Activated T-helper 2 cell treated with anti-CD3 and anti-CD28 coated beads, Interferon-gamma antibody, Interleukin-2, Interleukin-4, amounts not matched to agents 10 μg/mL and 5 μg/mL and 100 μg/mL, durations not matched to agents 14 hours and 24 hours and 36 hours (primary cell): ENCODE measurements at places on chromosomes 1 and 21. TPM values are rescaled to one million over a fixed set of nuclear protein-coding genes. Genes with fewer than 3 reads are reported as not detected.

DNA sequence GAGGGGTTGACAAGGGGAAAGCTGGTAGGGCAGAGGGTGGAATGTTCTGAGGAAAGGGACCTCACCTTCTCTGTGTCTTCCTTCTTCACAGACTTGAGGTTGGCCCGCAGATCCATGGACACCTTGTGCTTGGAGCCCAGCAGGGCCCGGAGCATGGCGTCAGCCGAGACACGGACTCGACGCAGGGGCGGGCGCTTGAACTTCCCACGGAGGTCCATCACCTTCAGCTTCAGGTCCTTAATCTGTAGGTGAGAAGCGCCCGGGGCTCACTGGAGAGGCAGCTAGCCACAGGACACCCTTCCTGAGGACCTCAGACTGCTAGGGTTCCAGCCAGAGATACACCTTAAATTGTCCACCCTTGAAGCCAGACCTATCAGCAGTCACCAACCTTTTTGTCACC lies 10.2 kb downstream of the TNNI1 start:
- no peak overlapping the region for H3K4me3 ChIP-seq
- H3K27ac ChIP-seq: no peak overlapping the region
- no peaks in the 10 kb centered on the region for H3K4me1 ChIP-seq
- H3K27me3 ChIP-seq: peaks cover 2% of the 10 kb centered on the region

DNA sequence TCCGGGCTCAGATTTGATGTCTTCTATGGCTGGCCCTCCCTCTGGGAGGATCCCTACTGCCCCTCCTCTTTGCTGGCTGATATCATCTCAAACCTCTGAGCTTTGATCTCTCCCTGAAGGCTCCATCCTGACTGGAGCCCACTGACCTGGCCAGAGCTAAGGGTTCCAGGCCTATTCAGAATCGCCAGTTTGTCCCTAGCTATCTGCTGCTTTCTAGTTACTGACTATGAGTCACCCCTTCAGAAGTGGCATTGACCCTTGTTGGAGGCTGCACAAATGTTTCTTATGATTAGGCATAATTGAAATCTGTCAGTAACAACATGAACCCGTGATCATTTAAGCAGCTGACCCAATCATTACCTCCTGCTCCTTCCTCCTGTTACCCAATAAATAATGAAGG lies 87.1 kb downstream of the ABCA4 start:
- DNase-seq: no peak
- no peaks in the 10 kb centered on the region for H3K36me3 ChIP-seq
- no peak overlapping the region for H3K4me3 ChIP-seq
- H3K27me3 ChIP-seq: peaks cover 21% of the 10 kb centered on the region
- H3K27ac ChIP-seq: no peak overlapping the region

DNA sequence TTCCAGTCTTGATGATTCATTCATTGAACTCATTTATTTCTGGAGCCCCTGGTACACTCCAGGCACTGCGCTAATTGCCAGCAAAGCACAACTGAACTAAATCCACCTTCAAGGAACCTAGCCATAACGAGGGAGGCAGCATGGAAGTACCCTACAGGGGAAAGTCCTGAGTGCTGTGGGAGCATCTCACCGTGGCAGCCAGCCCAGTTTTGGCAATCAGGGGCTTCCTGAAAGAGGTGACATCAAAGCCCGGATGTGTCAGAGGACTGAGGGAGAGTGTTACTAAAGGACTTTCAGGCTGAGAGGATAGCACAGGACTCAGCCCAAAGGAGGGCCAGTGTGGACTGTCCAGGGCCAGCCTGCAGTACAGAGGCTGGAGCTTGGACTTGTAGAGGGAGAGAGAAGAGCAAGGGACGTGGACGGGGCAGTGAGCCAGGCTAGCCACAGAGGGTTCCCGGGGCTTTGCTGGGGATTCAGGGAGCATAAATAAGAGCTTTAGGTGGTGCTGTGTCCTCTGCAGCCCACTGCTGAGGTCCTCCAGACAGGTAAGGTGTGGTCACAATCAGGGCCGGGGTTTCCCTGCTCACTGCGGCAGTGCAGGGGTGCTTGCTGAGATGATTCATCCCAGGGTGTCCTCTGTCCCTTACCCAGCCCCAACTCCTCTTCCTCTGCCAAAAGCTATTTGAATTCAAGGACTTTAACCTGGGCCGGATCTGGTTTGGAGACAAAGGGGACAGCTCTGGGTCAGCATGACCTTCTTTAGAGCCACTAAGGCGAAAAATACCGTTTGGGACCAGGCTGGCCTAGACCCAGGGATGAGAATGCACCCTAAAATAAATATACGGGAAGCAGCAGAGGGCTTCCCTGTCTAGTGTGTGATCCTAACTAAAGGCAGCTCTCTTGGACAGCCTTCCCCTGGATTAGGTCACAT lies 128.3 kb downstream of the EDEM3 start:
- no peaks in the 10 kb centered on the region for H3K27me3 ChIP-seq
- H3K4me3 ChIP-seq: no peak overlapping the region
- H3K36me3 ChIP-seq: no peaks in the 10 kb centered on the region
- no peak overlapping the region for H3K27ac ChIP-seq
- H3K4me1 ChIP-seq: no peaks in the 10 kb centered on the region

GRCh38 chr1:246921481-246921880 lies 10.3 kb downstream of the AHCTF1 start:
- H3K4me3 ChIP-seq: no peak overlapping the region
- no peak overlapping the region for H3K27ac ChIP-seq
- H3K4me1 ChIP-seq: peaks cover 22% of the 10 kb centered on the region
- no peaks in the 10 kb centered on the region for H3K27me3 ChIP-seq

Gene ASCL5
- total RNA-seq: not detected in 2 replicates

DNA sequence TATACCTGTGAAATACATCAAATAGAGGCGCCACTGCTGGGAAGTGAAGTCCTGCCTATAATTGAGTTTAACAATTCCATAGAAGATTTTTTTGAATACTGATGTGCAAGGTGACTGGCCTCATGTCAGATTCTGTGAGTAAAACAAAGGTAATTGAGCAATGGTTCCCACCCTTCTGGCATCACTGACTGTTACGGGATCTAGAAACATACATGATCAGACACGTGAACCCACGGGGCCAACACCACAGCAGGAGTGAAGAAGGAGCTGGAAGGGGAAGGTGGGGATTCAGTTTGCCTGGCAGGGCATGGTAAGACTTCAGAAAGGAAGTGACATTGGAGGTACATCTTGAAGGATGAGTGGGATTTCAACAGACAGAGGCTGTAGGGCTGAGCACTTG lies 270.2 kb downstream of the DISC1 start:
- H3K4me1 ChIP-seq: no peaks in the 10 kb centered on the region
- no peaks in the 10 kb centered on the region for H3K36me3 ChIP-seq
- no peak overlapping the region for H3K27ac ChIP-seq
- no peak overlapping the region for H3K4me3 ChIP-seq
- no peak for DNase-seq

DNA sequence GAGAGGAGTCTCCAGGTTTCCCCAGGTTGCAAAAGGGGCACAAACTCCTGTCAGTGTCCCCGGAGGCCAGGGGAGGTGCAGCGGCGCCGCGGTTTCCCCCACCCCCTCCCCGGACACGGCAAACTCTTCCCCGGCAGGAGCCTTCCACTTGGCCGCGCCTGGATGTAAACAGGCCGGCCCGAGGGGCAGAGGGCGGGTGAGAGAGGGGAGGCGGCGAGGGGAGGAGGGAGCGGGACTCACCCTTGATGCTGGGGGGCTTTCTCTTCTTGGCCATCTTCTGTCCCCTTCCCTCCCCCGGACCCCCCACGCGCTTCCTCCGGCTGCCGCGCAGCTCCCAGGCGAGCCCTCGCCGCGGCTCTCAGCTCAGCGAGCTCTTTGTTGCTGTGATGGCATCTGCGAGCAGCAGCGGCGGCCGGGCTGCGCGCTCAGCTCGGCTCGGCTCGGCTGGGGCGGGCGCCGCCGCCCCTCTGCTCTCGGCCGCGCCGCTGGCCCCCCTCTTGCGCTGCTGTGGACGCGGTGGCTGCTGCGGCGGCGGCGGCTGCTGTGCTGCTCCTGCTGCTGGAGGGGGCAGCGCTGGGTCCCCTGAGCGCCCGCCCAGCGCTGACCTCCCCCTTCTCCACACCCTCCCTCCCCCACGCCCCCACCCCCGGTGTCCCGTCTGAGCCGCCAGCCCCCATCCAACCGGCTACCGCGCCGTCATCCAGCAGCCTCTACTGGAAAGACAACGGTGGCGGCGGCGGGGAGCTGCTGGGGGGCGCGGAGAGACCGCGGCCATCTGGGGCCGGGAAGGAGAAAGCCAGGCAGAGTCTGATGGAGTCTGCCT lies 4.9 kb upstream of the SLC44A5 start:
- no peaks in the 10 kb centered on the region for H3K36me3 ChIP-seq
- DNase-seq: no peak
- H3K4me3 ChIP-seq: peak overlapping the region; percentile 54
- H3K27ac ChIP-seq: no peak overlapping the region

GRCh38 chr21:27953340-27954045 lies 986.6 kb upstream of the ADAMTS5 start:
- no peak overlapping the region for H3K4me3 ChIP-seq
- no peak for DNase-seq

DNA sequence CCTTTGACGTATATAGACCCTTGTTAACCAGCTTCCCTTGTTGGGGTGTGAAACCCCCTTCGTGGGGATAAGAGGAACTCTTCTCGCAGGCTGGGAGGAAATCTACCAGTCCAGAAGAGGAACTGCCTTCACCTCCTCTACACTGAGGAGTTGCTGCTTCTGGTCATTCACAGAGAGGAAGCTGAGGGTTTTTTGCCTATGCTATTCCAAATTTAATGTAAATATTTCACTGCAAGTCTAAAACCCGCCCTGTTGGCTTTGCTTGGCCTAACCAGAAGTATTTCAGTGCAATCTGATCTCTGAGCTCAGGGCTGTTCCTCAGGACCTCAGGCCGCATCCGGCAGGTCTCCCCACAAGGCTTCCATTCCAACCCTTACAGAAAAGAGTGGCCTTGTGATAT lies 150.1 kb downstream of the HIVEP3 start:
- no peaks in the 10 kb centered on the region for H3K27me3 ChIP-seq
- no peak overlapping the region for H3K27ac ChIP-seq
- H3K36me3 ChIP-seq: no peaks in the 10 kb centered on the region
- peaks cover 8% of the 10 kb centered on the region for H3K4me1 ChIP-seq
- no peak overlapping the region for H3K4me3 ChIP-seq

- no peak for DNase-seq
- no peaks in the 10 kb centered on the region for H3K27me3 ChIP-seq
- H3K27ac ChIP-seq: no peak overlapping the region
Observed at GRCh38 chr1:3788756-3789420, 7.4 kb downstream of the LRRC47 start.

DNA sequence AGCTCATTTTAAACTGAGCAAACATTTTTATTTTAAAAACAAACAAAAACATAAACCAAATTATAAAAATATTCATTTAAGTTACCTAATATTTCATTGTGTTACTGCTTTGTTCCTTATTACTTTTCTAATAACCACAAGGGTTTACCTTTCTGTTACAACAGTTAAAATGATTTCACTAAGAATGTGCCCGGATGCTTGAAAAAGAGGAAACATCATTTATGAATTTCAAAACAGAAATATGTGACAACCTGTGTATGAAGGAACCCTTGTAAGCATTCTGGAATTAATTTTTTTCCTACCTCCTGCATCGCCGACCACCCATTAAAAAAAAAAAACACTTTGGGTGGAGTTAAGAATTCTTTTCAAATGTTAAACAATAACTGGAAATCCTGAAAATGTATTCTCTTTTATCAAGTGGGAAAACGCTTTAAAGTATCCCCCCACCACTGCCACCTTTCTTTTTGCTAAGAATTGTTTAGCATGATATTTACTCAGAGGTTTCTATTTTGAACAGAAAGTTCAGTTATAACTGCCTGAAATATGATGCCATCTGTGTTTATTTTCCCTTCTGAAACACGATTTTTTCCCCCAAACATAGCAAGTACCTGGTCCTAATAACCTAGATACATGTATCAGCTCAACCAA lies 9.1 kb downstream of the CYYR1 start:
- H3K4me1 ChIP-seq: no peaks in the 10 kb centered on the region
- H3K36me3 ChIP-seq: no peaks in the 10 kb centered on the region
- no peaks in the 10 kb centered on the region for H3K27me3 ChIP-seq
- no peak for DNase-seq

DNA sequence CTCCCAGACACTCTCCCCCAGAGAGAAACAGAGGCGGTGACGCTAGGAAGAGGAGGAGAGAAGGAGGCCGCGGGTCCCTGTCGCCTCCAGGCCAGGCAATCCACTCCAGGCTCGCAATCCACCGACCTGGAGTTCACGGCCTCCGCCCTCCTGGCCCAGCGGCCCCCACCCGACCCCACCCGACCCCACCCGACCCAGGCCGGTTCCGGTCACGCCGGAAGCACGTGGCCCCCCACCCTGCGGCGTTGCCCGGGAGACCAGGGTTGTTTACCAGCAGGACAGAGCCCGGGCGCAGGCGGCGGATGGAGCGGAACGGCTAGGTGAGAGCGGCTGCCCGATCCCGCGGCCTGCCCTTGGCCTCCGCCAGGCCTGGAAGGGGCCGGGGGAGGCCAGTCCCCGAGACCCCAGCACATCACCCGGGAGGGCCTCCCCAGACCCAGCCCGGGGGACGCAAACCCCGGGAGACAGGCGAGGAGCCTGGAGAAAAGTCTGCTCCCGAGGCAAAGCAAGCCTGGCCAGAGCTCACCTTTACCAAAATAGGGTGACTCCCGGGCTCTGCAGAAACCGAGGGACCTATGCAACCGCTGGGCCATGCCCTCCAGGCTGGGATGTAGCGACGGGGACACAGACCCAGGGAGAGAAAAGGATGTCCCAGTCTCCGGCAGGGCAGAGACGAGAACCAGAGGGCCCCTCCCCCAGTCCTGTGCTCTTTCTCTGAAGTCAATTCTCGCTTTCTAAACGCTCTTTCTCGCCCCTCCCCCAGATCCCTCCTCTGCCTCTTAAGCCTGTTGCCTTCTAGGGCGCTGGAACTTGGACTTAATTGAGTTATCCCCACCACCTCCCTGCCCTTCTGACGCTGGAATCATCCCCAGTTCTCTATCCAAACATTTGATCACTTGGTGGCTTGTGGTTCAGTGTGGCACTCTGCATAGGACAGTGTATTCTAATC lies at the start of the genes PLA2G2C and UBXN10:
TSS of gene PLA2G2C (minus strand) at position 685 of the 949 bp plus-strand sequence. CDS start 9,155 bp downstream, outside the sequence.
TSS of gene UBXN10 (plus strand) at position 263 of the 949 bp plus-strand sequence. CDS start 4,466 bp downstream, outside the sequence.
- H3K4me1 ChIP-seq: peaks cover 39% of the 10 kb centered on the region
- H3K27me3 ChIP-seq: peaks cover 44% of the 10 kb centered on the region

Gene SNAP47
- 28.4 and 29.3 TPM in 2 replicates for total RNA-seq

- no peak overlapping the region for H3K27ac ChIP-seq
- H3K4me1 ChIP-seq: peaks cover 28% of the 10 kb centered on the region
- H3K27me3 ChIP-seq: no peaks in the 10 kb centered on the region
- no peak for DNase-seq
Observed at GRCh38 chr1:27368869-27369582, 2.3 kb upstream of the MAP3K6 start.

Gene C2CD4D
- 1.3 and 1.6 TPM in 2 replicates for total RNA-seq

DNA sequence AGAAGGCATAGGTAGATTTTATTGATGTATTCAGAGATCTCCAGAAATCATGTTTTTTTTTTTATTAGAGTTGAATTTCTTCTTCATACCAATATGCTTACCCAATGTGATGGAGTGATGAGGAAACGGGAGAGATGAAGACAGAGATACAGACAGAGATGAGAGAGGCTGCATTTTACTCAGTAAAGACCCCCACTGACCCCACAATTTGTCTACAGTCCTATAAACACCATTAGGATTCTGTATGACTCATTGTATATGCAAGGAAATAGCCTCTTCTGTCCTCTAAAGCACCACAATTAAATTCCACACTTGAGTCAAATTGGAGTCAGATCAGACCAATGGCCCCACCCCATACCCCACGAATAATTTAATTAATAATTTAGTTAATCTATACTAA lies 44.0 kb downstream of the RUNX1 start:
- no peaks in the 10 kb centered on the region for H3K27me3 ChIP-seq
- H3K4me3 ChIP-seq: no peak overlapping the region
- H3K4me1 ChIP-seq: peaks cover 75% of the 10 kb centered on the region
